NCI-H1694 (cell line): ENCODE measurements at places on chromosomes 5 and 9.

- no peak for DNase-seq
Measured at GRCh38 chr5:176882567-176882903, 16.6 kb downstream of the HK3 start.

DNA sequence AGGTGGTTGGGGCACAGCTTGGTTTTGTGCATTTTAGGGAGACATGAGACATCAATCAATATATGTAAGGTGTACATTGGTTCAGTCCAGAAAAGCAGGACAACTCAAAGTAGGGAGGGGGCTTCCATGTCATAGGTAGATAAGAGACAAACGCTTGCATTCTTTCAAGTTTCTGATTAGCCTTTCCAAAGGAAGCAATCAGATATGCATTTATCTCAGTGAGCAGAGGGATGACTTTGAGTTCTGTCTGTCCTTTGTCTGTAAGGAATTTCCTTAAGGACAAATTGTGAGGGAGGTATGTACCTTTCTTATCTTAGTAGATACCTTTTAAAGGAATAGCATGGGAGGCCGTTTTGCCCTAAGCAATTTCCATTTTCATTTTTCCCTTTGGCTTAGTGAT lies 63.3 kb downstream of the COL15A1 start:
- DNase-seq: no peak

DNA sequence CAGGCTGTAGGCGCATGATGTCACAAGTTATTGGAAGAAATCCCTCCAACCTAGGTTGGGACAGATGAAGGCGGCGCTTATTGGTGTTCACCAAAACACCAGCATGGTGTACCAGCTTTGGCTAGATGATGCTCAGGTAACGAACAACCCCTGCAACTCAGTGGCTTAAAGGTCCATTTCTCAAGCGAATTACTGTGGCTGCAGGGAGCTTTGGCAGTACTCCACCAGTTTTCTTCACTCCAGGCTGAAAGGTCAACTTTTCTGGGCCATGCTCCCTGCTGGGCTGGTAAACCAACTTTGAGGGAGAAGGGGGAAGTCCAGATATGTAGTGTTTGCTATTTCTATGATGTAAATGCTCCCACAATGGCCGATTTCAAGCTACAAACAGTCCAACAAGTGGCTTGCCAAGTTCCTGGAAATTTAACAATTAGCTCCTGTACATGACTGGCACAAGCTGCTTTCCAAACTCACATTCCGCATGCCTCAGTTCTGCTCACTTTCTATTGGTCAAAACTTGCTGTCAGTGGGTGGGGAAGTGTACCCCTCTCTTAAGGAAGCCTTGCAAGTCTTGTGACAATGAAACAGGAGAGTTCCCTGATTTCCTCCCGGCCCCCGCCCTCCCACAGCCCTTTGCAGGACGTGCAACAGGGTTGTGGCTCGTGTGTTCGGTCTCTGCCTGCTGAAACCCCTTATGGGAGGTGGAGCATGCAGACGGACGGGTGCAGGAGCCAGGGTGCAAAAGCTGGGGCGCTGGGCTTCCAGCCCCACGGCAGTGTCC lies 588 bp upstream of the ZBED3 start:
- no peak for DNase-seq

DNA sequence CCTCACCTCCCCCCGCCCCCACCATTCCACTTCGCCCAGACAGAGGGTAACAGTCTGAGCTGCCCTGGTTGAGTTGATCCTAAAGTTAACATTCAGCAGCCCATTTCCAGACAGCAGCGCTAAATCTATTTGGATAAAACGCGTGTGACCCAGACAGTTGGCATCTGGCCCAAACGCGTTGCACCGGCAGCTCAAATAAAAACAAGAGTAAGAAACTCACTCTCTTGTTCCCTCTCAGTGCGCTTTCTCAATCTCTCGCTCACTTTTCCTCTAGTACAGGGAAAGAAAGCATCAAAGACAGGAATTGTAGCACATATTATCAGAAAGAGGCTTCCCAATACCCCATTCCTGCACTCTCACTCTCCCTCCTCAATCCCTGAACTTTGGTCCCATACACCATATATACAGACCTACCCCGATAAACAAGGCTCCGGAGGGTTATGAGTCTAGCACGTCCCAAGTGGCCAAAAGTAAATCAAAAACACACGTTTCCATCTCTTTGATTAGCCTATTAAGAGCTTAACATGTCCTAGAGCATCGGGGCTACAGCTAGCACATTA lies 1.3 kb downstream of the ADAMTS6 start:
- DNase-seq: no peak

- peak; percentile 58 for DNase-seq
Measured at GRCh38 chr9:28329323-28329722, 756.0 kb upstream of the C9orf72 start.

DNA sequence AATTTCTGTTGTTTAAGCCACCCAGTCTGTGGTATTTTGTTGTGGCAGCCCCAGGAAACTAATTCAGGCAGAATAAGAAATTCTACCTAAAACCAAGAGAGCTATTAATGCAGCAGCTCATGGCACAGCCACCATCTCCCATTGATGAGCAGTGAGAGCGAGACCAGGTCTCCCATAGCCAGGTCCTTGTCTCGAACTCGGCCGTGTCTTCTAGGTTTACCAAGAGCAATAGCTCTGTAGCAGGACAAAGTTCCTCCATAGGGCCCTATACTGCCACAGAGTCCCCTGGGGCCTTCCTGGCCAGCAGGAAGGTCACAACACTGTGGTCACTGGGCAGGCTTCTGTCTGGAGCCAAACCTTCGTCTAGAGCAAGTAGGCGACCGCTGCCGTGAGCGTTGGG lies 34.5 kb upstream of the TJP2 start:
- no peak for DNase-seq

DNA sequence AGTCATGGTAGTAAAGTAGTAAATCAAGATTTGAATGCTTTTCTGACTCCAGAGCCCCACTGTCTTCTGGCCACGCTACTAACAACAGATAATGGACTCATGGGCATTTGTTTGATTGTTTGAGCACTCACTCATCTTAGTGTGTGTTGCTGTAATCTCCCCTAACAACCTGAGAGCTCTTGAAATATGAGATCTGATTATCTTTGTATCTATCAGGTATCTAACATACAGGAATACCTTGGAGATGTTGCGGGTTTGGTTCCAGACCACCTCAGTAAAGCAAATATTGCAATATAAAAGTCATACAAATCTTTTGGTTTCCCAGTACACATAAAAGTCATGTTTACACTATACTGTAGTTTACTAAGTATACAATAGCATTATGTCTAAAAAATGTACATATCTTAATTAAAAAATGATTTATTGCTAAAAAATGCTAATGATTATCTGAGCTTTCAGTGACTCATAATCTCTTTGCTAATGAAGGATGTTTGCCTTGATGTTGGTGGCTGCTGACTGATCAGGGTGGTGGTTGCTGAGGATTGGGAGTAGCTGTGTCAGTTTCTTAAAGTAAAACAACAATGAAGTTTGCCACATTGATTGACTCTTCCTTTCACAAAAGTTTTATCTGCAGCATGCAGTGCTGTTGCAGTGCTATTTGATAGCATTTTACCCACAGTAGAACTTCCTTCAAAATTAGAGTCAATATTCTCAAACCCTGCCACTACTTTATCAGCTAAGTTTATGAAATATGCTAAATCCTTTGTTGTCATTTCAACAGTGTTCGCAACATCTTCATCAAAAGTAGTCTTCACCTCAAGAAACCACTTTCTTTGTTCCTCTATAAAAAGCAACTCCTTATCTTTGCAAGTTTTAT lies 92.2 kb downstream of the ZNF462 start:
- no peak for DNase-seq
